ENCODE measurements at places on chromosomes 5 and 9. TPM values are rescaled to one million over a fixed set of nuclear protein-coding genes. Genes with fewer than 3 reads are reported as not detected.

P4HA2 gene
- total RNA-seq = 53.1 TPM

FBXL7 gene
- 1.3 TPM for total RNA-seq

GDA gene
- 1.2 TPM for total RNA-seq

QRFP gene
- not detected for total RNA-seq

HARS1 gene
- 77.1 TPM for total RNA-seq

STC2 gene
- total RNA-seq = 37.3 TPM

ARAP3 gene
- 4.2 TPM for total RNA-seq

IL4 gene
- total RNA-seq = not detected

STPG3 gene
- not detected for total RNA-seq

LCN10 gene
- total RNA-seq = not detected

CDH12 gene
- not detected for total RNA-seq
